ENCODE measurements at places on chromosomes 6 and 20. TPM values are rescaled to one million over a fixed set of nuclear protein-coding genes. Genes with fewer than 3 reads are reported as not detected.

GRCh38 chr6:111976139-111976538, 77.8 kb upstream of the CCN6 start:
- H3K4me3 ChIP-seq, result no peak overlapping the region
- H3K36me3 ChIP-seq, result no peaks in the 10 kb centered on the region
- peaks cover 16% of the 10 kb centered on the region for H3K4me1 ChIP-seq
- H3K27me3 ChIP-seq, result no peaks in the 10 kb centered on the region
- no peak overlapping the region for H3K27ac ChIP-seq

- no peaks in the 10 kb centered on the region for H3K4me1 ChIP-seq
- no peak overlapping the region for H3K27ac ChIP-seq
- DNase-seq, result no peak
- no peaks in the 10 kb centered on the region for H3K27me3 ChIP-seq
- H3K36me3 ChIP-seq, result no peaks in the 10 kb centered on the region
- no peak overlapping the region for H3K4me3 ChIP-seq
Measured at GRCh38 chr6:72524011-72524645, 97.7 kb upstream of the KCNQ5 start.

DNA sequence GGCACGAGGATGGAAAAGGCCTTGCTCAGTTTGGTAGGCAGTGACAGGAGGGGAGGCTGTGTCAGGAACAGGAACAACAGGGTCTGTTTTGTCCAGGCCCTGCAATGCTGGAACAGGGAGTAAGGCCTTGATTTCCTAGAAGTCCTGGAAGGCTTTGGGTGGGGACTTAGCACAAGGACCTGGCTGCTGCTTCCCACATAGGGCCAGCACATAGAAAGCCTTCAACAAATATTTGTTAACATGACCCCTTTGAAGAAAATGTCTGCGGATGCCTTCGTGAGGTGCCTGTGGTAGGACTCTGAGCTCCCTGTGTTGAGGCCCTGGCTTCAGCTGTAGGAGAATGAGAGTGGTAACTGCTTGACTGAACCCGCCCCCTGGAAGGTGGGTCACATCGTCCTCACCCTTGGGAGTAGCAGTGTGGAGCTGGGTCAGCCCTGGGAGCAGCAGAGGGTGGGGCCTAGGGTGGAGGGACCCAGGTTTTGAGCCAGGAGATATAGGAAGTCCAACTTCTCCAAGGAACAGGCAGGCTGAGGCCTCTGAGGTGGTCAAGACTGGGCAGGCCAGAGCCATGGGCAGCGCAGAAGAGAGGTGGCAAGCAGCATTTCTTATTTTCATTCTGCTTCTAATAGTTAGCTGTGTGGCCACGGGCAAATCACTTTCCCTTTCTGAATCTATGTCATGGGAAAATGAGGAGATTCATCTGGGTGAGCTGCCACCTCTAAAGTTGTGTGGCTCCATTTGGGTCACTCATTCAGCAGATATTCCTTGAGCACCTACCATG, 50.0 kb downstream of the CNBD2 start:
- H3K4me1 ChIP-seq, result peaks cover 20% of the 10 kb centered on the region
- H3K36me3 ChIP-seq, result no peaks in the 10 kb centered on the region
- no peak for DNase-seq
- no peaks in the 10 kb centered on the region for H3K27me3 ChIP-seq
- no peak overlapping the region for H3K4me3 ChIP-seq
- peak overlapping the region; percentile 66 for H3K27ac ChIP-seq

- H3K4me3 ChIP-seq, result no peak overlapping the region
- peaks cover 21% of the 10 kb centered on the region for H3K36me3 ChIP-seq
- H3K27ac ChIP-seq, result no peak overlapping the region
Measured at GRCh38 chr20:25045343-25045712, 12.6 kb downstream of the ACSS1 start.

- no peaks in the 10 kb centered on the region for H3K36me3 ChIP-seq
- peak overlapping the region; percentile 93 for H3K27ac ChIP-seq
- peak; percentile 47 for DNase-seq
- H3K27me3 ChIP-seq, result no peaks in the 10 kb centered on the region
Measured at GRCh38 chr6:159969204-159969912, 476 bp downstream of the IGF2R start.

DNA sequence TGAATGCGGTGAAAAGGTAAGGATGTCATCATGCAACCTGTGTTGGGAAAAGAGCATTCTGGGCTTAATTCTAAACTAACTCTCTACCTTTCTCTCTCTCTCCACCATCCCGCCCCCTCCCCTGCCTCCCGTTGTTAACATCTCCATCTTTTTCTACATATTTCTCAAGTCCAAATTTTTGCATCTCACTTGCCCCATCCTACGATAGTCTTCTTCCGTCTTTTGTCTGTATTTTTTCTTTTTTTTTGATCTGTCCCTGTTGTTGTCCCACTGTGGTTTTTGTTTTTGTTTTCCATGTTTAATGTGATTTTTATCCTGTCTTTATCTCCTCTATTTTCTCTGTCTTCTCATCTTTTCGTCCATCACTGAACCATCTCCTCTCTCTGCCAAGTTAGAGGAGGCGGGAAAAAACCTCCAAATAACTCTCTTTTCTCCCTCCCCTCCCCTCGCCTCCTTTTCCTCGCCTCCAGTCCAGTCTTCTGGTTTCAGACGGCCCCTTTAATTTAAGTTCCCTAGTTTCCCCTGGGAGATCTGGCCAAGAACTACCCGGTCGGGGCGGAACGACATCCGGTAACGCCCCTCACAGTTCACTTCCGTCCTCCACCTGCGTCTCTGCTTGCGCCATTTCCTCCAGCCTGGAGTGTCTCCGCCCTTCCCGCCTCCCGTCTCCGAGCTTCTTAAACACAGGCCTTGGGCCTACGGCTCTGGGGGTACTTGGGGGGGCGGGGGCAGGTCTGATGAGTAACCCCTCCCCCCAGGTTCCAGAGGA, at the start of gene NFKBIL1:
Gene NFKBIL1 (plus strand): TSS at position 651 of the 769 bp plus-strand sequence. CDS start 87 bp downstream, at position 738.
- H3K4me1 ChIP-seq, result peaks cover 37% of the 10 kb centered on the region
- H3K27me3 ChIP-seq, result no peaks in the 10 kb centered on the region
- H3K4me3 ChIP-seq, result peak within 1 kb of the TSS; percentile 45
- DNase-seq, result peak; percentile 60

GRCh38 chr20:62454904-62455636, 20.7 kb downstream of the GATA5 start:
- H3K27ac ChIP-seq, result no peak overlapping the region
- H3K4me1 ChIP-seq, result no peaks in the 10 kb centered on the region
- no peak overlapping the region for H3K4me3 ChIP-seq

- H3K4me3 ChIP-seq, result no peak overlapping the region
- H3K4me1 ChIP-seq, result peaks cover 8% of the 10 kb centered on the region
- no peaks in the 10 kb centered on the region for H3K36me3 ChIP-seq
- H3K27me3 ChIP-seq, result no peaks in the 10 kb centered on the region
Measured at GRCh38 chr6:28203201-28203600, 21.9 kb upstream of the ZSCAN9 start.

DNA sequence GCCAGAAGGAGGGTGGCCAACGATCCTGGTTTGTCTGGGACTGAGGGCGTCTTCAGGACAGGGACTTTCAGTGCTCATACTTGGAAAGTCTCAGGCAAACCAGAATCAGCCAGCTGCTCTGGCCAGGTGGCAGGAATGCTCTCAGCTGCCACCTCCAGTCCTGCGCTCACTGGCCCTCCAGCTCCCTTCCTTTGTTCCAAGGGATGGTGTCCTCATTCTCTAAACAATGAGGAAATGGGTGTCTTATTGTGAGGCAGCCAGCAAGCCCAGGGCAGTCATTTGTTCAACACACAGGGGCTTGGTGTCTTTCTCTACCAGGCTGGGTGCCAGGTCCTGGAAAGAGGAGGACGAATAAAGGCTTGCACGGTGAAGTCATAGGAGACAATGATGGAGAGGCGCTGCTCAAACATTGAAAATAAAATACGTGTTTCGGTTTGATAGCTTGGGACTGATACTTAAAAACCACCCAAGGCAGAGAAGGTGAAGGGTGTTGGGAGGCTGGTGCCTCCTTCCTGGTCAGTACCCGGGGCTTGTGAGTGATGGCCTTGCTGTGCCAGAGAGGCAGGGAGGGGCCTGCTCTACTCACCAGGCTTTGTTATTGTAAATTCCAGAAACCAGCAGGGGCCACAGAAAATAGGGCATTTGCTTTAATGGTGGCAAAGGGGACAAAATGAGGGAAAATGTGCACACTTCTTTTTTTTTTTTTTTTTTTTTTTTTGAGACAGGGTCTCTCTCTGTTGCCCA, 11.3 kb upstream of the TMEM181 start:
- DNase-seq, result peak; percentile 15
- H3K36me3 ChIP-seq, result no peaks in the 10 kb centered on the region
- H3K4me1 ChIP-seq, result no peaks in the 10 kb centered on the region
- no peak overlapping the region for H3K4me3 ChIP-seq
- H3K27ac ChIP-seq, result no peak overlapping the region

DNA sequence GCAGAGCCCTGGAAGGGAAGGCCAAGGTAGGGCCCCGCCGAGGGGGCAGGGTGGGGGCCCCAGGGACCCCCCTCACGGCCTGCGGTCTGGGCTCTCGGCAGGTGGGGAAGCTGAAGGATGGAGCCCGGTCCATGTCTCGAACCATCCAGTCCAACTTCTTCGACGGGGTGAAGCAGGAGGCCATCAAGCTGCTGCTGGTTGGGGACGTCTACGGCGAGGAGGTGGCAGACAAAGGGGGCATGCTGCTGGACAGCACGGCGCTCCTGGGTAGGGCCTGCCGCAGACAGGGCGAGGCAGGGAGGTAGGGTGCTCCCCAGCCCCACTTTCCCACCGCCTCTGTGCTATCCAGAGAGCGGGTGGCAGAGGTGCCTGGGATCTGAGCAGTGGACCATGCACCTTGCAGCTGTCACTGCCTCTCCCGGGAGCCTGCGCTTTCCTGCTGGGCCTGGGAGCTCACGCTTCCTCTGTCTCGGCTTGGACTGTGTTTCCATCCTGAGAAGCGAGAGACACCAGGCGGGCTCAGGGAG, 83.1 kb downstream of the SYNJ2 start:
- H3K4me1 ChIP-seq, result peaks cover 29% of the 10 kb centered on the region
- H3K27ac ChIP-seq, result no peak overlapping the region
- H3K4me3 ChIP-seq, result no peak overlapping the region
- H3K36me3 ChIP-seq, result no peaks in the 10 kb centered on the region

DNA sequence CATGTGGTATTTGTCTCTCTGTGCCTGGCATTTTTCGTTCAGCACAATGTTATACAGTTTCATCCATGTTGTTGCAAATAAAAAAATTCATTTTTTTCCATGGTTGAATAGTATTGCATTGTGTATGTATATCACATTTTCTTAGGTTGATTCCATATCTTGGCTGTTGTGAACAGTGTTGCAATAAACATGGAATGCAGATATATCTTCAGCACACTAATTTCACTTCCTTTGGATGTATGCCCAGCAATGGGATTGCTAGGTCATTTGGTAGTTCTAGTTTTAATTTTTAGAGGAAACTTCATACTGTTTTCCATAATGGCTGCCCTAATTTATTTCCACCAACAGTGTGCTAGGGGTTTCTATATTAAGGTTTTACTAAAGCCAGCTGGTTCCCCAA, 52.6 kb downstream of the GFRAL start:
- H3K4me1 ChIP-seq, result no peaks in the 10 kb centered on the region
- DNase-seq, result no peak
- no peak overlapping the region for H3K4me3 ChIP-seq
- no peaks in the 10 kb centered on the region for H3K36me3 ChIP-seq
- no peaks in the 10 kb centered on the region for H3K27me3 ChIP-seq

DNA sequence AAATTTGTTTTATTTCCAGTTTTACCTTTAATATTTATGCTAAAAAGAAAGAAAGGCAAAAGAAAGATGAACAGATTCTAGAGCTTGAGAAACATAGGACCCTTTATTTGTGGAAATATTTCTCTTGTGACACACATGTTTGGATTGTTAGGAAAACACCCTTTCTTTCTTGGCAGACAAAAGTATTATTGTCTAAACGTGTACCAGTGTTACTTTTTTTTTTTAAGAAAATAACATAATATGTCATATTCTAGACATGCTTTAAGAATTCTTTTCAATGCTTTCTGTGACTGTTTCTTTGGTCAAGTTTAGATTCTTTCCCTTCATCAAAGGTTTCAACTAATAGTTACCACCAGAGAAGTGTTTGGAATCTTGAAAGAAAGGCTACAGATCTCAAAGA, 183.4 kb upstream of the CNR1 start:
- H3K4me1 ChIP-seq, result no peaks in the 10 kb centered on the region
- no peak for DNase-seq
- no peaks in the 10 kb centered on the region for H3K36me3 ChIP-seq
- no peak overlapping the region for H3K27ac ChIP-seq
- H3K4me3 ChIP-seq, result no peak overlapping the region

GRCh38 chr6:38976051-38976450, 72.5 kb upstream of the GLP1R start:
- H3K4me3 ChIP-seq, result no peak overlapping the region
- no peak for DNase-seq
- H3K4me1 ChIP-seq, result no peaks in the 10 kb centered on the region
- no peaks in the 10 kb centered on the region for H3K36me3 ChIP-seq
- H3K27me3 ChIP-seq, result no peaks in the 10 kb centered on the region

DNA sequence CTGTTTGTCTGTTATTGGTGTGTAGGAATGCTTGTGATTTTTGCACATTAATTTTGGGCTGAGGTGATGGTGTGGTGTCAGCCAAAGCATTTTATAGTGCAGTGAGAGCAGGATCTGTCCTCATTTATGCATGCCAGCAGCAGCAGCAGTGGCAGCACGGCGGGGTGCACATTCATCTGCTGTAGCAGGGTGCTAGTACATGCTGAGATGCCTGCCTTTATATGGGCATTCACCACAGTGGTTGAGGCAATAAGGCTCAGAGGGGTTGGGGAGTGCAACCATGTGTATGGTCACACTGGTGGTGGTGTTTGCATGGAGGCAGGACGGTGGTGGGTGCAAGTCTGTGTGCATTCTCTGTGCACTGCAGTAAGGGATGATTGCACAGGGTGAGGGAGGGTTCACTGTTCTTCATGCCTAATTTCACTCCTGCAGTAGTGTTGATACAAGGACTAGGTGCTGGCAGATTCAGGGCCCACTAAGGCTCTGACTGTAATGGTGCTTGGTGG, 129.3 kb upstream of the SYNCRIP start:
- H3K27me3 ChIP-seq, result no peaks in the 10 kb centered on the region
- H3K4me1 ChIP-seq, result no peaks in the 10 kb centered on the region
- no peak overlapping the region for H3K4me3 ChIP-seq
- H3K27ac ChIP-seq, result no peak overlapping the region

GRCh38 chr6:7993952-7994351, 70.2 kb downstream of the BLOC1S5 start:
- no peak overlapping the region for H3K27ac ChIP-seq
- H3K4me1 ChIP-seq, result peaks cover 8% of the 10 kb centered on the region
- no peaks in the 10 kb centered on the region for H3K36me3 ChIP-seq
- H3K27me3 ChIP-seq, result no peaks in the 10 kb centered on the region
- DNase-seq, result no peak
- no peak overlapping the region for H3K4me3 ChIP-seq

GRCh38 chr6:12941422-12941821, 224.9 kb downstream of the PHACTR1 start:
- no peak overlapping the region for H3K4me3 ChIP-seq
- no peak overlapping the region for H3K27ac ChIP-seq
- peaks cover 3% of the 10 kb centered on the region for H3K4me1 ChIP-seq

The ADTRP gene
- total RNA-seq, result 12.6 TPM

The TRPC4AP gene
- total RNA-seq, result 108 TPM

The SLC24A3 gene
- total RNA-seq, result 8.1 TPM

The ARMC12 gene
- total RNA-seq, result 0.79 TPM

The FBXO30 gene
- total RNA-seq, result 8.7 TPM

The ZBTB12 gene
- total RNA-seq, result 1.0 TPM

The SMLR1 gene
- total RNA-seq, result not detected
